ENCODE measurements at places on chromosomes 2 and 18.
A peak's percentile ranks its signal among the peaks of the same experiment; 100 is the strongest.

- DNase-seq, result no peak
These were observed 138.9 kb downstream of the MREG start for GRCh38 chr2:215874418-215874817.

DNA sequence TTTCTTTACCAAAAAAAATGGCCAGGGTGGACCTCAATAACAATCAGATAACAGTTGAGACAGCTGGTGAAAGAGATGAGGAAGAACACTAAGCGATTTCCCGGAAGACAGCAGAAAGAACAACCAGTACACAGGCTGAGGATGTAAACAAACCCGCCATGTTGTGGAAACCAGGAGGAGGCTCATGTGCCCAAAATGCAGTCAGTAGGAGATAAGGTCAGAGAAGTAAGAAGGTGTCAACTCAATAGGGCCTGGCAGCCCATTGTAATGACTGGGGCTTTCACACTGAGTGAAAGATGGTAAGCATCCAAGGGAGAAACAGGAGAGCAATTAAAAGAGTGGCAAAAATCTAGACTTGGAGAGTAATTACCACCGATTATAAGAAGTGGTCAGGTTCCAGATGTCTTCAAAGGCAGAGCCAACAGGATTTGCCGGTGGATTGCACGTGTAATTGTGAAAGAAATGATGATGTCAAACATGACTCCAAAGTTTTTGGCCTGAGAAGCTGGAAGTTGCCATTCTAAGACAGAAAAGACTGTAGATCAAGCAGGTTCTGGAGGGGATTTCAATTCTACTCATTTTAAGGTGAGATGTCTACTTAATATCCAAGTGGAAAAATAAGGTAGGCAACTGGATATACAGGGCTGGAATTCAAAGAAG, 77.7 kb upstream of the CYP1B1 start:
- DNase-seq, result no peak

- no peak for DNase-seq
These were observed 8.7 kb upstream of the ADGRF3 start for GRCh38 chr2:26355038-26355995.

- no peak for DNase-seq
These were observed 81.8 kb downstream of the FASTKD2 start for GRCh38 chr2:206846981-206847834.

GRCh38 chr2:17373041-17373440, 145.2 kb downstream of the RAD51AP2 start:
- DNase-seq, result no peak

DNA sequence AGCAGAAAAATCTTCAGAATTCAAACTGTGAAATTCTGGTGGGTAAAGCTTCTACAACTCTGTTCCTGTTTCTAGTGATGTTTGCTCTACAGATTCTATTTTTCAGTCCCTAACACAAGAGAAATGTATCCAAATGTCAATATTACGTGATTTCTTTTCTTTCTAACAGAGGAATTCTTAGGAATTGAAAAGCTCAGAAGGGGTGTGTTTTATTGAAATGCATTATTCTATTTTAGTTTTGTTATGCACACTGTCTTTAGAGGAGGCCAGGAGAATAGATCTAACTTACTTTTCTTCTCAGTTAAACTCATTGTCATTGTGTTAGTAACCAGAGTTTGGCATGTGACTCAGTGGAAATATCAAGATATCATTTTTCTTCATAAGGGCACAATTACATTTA, 62.4 kb downstream of the MTX2 start:
- no peak for DNase-seq

- no peak for DNase-seq
These were observed 69.9 kb downstream of the MEMO1 start for GRCh38 chr2:31940920-31941319.

GRCh38 chr2:216918088-216918680, 58.3 kb upstream of the TNP1 start:
- no peak for DNase-seq

DNA sequence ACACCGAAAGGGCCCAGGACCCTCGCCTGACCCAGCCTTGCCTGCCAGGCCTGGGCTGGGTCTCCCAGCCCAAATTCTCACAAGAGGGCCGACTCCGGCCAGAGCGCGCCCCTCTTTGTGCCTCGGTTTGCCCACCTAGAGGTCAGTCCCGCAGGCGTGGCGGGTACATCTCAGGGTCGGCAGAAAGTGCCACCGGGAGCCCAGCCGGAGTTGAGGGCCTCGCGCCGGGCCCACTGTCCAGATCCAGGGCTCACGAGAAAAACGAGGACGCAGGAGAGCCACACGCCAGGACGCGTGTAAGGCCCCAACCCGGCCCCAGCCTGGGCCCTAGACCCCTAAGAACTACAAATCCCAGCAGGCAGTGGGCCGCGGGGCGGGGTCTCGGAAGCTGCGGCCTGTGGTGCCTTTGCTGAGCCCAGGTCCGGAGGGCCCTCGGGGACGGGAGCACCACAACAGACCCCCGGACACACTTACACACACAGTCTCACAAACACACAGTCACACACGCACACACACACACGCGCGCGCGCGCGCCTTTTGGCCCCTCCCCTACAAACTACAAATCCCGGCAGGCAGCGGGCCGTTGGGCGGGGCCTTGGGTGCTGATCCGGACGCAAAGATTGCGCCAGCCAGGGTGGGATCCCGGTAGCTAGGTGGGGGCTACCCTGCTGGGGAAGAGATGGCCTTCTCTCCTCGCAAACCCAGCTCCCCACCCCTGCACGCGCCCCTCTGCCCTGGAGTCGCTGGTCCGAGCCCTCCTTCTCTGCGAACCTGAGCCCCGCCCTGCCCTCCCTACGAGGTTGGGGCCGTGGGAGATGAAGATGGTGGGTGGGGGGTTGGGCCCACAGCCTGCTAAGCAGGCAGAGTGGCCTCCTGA, at the start of gene SH2D6:
Gene SH2D6 (plus strand): TSS at position 583 of the 877 bp plus-strand sequence. CDS start 10,752 bp downstream, outside the sequence.
- peak; percentile 87 for DNase-seq

GRCh38 chr18:46350598-46351159, 246.5 kb downstream of the HAUS1 start:
- DNase-seq, result no peak

GRCh38 chr2:146572598-146572997, 1272.2 kb upstream of the ACVR2A start:
- no peak for DNase-seq
